ENCODE measurements at places on chromosomes 6 and 20.

- no peak for DNase-seq
Observed at GRCh38 chr20:38298768-38299288, 5.1 kb upstream of the BPI start.

DNA sequence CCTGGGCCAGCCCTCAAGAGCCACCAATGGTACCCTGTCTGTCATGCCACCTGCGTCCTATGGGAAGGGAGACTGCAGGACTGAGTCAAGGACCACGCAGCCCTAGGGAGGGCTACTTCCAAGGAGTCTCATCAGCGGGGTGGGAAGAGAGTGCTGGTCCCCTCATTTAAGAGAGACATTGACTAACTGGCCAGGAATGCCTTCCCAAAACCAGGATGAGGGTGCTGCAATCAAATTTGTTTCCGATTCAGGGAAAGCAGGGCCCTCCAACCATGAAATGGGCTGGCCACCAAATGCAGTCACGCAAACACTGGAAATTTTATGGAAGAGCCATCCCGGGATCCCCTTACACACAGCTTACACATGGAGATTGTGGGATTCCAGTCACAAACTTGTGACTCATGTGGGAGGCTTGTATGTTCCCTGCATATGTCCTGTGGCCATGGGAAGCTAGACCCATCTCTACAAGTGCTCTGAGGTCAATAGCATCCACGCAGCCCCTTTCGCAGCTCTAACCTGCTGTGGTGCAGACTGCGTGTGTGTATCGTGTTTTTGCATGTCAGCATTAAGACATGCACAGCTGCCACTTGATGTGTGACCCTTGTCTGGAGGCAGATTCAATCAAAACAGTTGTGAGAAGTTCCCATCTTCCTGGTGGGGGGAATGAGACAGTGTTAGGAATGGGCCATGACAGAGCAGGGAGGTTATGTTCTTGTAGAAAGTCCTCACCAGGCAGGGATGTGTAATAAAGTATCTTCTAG is 53.0 kb upstream of the CST7 start:
- peak; percentile 2 for DNase-seq

GRCh38 chr20:48843057-48843806 is 15.4 kb upstream of the PREX1 start:
- no peak for DNase-seq

- DNase-seq = no peak
Observed at GRCh38 chr20:39004508-39004907, 42.4 kb downstream of the DHX35 start.

DNA sequence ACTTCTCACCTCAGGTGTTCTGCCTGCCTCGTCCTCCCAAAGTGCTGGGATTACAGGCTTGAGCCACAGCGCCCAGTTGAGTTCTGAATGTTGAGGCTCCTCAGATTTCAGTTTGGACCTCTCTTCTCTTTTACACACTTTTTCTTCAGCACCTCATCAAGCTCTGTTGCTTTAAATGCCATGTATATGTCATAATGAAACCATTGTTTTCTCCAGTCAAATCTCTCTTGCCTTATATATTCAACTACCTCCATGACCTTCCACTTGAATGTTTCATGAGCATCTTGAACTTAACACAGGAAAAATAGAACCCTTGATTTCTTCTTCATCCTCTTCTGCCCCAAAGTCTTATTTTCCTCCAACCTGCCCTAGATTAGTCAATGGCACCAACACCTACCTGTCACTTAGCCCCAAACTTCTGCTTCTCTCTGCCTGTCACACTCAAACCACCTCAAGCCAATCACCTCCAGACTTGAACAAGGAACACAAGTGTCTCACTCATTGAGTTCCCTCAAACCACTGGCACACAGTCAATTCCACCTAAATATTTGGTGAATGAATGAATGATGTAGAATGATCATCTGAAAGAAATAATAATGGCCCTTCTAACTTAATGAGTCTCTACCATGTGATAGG is 161.0 kb upstream of the SGK1 start:
- no peak for DNase-seq

GRCh38 chr6:166751051-166751595 is 124.1 kb upstream of the RPS6KA2 start:
- no peak for DNase-seq

DNA sequence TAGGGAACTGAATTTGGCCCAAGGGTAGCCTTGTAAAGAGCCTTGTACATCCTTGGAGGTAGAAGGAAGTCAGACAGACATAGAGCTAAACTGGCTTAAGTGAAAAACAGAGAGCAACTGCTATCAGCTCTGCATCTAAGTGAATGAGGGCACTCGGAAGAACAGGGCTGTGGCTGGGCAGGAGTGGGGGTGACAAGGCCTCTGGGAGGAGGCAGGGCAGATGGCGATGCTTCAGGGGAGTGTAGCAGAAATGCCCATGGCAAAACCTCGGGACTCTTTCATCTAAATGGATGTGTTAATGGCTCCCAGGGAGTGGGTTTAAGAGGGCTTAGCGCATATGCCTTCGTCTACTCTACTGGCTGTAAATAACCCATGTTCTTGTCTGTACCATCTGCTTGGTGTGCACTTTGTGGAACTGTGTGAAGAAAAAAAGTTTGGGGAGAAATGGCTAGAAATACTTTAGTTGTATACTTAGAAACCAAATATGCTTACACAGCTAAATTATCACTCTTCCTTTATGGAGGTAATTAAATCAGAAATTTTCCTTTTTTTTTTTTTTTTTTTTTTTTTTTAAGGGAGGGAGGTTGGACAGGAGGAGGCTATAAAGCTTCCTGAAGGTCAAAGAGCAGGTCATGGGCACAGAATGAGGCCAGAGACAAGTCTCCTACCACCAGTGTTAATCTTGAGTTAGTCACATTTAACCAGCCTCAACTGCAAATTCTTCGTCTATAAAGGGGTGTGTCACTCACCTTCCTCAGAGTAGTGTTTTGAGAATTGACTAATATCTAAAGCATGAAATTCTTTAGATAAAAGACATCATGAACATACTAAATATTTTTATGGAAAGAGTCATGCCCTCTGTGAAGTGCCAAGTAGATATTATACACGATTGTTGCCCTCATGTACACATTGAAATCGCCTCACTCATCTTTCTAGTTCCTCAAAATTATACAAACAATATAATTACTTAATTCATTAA is 60.9 kb downstream of the FYN start:
- DNase-seq = no peak

DNA sequence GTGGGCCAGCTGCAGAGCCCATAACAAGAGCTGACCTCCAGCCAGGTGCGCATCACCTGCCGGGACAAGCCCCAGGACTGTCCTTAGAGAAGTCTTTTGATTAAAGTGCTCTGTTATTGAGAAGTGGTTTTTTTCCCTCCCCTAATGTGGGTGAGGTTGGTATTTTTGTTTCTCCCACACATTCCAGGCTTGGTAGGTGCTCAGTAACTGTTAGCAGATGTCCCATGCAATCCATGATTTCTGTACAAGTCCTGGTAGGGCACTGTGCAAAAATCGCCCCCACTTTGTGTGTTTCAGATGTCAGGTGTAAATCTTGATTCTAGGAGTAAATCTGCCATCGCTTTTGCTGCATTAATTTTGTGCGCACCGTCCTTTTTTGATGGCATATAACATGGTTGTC is 4.7 kb downstream of the FAM210B start:
- no peak for DNase-seq

DNA sequence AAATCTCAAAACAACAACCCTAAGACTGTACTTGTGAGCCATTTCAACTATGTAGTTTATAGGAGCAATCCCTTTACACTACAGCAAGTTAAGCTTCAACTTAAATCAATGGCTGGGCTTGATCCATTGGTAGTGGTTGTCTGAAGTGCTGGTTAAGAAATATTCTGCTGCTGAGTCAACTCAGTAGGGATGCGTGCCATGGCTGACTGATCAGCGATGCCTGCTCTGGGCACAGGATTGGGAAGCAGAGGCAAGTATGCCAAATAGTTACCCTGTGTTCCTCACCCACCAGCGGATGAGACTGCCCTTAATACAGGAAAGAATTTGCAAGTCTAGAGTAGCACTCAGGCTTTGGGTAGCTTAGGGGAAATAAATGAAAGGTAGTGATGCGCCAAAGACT is 41.5 kb downstream of the GCM1 start:
- no peak for DNase-seq

DNA sequence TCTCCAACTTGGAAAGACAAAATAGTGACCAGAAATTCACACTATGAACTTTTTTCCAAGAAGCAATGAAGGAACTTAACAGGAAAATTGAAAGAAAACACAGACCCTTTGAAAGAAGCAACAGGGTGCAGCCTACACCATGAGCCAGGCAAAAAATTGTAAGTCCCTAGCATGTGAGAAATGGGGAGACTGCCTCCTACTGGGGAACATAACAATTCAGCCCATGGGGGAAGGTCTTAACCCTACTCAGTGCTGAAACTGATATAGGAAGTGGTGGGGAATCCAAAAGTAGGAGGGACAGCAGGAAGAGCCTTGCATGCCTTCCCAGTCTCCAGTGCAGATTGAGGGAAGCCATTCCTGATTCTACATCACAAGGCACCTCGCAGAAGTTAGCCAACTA is 235.1 kb upstream of the UFL1 start:
- no peak for DNase-seq

DNA sequence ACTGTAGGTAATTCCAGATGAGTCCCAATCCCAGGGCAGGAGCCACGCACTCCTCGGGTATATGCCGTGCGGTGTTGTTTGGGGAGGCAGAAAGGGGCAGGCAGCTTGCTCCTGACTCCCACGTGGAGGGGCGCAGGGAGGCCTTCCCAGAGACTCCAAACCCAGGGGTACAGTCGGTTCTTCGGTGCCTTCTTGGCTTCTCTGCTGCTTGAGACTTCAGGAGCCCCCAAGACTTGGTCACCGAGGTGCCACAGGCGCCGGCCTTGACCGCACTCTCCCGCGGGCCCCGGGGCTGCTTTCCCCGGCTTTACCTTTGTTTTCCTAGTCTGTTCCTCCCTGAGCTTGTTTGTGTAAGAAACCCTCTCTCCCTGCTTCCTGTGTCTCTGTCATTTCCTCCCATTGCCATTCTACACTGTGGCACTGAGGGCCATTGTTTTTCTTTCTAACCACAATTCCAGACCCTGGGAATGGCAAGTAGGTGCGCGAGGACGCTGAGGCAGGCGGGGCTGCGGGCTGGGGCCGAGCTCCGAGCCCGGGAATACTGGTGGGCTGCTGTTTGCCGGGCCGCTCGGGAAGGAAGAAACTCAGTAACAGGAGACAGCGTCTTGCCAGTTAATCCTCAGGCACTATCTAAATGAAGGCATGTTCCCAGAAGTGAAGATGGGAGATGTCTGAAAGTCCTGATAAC is 215.6 kb upstream of the HEY2 start:
- peak; percentile 37 for DNase-seq

- DNase-seq = no peak
Observed at GRCh38 chr6:105300090-105300489, 102.8 kb downstream of the PREP start.

- DNase-seq = peak; percentile 57
Observed at GRCh38 chr6:10837009-10837621, 1.2 kb downstream of the MAK start.

- DNase-seq = no peak
Observed at GRCh38 chr20:7459083-7459482, 481.2 kb downstream of the HAO1 start.

DNA sequence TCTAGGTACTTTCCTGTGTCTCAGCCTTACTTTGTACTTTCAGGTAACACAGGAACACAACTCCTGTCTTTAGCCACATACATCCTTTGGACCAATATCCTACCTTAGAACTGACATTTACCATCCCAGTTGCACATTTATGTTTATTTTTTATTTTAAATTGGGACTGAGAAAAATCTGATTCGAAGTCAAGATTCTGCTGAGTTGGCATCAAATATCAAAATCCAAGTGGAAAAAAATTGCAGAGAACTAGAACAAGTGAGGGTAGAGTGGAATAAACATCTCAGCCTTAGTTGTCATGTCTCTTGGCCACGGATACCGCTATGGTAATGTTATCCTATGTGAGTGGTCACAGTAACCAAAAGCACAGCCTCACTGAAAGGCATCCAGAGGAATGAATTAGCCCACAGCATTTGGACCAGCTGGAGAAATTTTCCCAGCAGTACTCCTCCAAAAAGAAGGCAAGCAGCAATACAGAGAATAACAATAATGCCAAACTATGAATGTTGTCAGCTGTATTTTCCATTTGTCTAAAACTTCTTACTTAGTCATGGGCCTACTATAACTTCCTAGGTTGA is 17.6 kb upstream of the EYA4 start:
- DNase-seq = no peak

DNA sequence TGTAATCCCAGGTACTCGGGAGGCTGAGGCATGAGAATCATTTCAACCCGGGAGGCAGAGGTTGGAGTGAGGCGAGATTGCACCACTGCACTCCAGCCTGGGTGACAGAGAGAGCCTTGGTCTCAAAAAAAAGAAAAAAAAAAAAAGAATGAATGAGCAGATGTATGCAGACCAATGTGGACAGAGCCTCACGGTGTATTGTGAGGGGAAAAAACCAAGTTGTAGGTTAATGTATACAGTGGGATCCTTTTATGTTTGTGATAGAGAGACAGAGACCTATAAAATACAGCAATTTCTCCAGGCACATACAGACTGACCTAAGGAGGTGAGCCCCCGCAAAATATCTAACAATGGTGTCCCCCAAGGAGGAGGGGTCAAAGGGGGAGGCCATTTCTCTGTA is 11.7 kb downstream of the TGM2 start:
- no peak for DNase-seq

- DNase-seq = no peak
Observed at GRCh38 chr6:157099912-157100593, 223.3 kb downstream of the TMEM242 start.

DNA sequence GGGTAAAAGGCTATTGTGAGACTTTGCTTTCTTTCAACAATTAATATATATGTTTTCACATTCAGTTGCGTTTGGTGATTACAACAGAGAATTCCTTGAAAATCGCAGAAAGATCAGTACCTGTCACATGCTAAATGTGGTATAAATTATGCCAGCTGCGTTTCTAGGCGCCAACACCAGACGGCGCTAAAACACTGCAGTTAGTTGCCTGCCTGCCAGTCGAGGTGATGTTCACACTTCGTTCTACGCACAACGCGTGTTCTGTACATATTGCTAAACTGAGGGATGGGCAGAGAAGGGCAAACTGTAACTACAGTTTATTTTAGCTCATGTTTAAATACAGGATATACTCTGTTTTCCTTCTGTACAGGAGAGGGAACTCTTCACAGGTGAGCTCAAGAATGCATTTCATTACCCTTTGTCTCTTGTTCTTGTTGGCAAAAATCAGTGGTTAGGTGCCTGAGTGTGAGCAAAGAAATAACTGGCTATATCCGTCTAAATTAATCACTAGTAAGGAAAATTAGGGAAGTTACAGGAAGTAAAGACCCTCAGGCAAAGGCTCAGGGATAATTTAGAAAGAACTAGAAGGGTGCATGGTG is 100.1 kb upstream of the RGS17 start:
- peak; percentile 46 for DNase-seq

- DNase-seq = peak; percentile 34
Observed at GRCh38 chr20:15916623-15917022, 656.6 kb downstream of the KIF16B start.
